Heart right ventricle (tissue), 16 donors: ENCODE measurements at places on chromosomes 1 and 21. TPM values are rescaled to one million over a fixed set of nuclear protein-coding genes. Genes with fewer than 3 reads are reported as not detected.

The GSTM5 gene
- 0.86 TPM for polyA plus RNA-seq

The PTGER3 gene
- polyA plus RNA-seq, result 1.0 TPM

The G0S2 gene
- 90.0 TPM for polyA plus RNA-seq

The TGFB2 gene
- 0.51 TPM for polyA plus RNA-seq

The C4BPB gene
- polyA plus RNA-seq, result not detected

The TMCC2 gene
- polyA plus RNA-seq, result 1.8 TPM

The RIPPLY3 gene
- not detected for polyA plus RNA-seq

The MYOG gene
- not detected for polyA plus RNA-seq

The CLCC1 gene
- 11.3 TPM for polyA plus RNA-seq

The LCE3E gene
- not detected for polyA plus RNA-seq

The MARK1 gene
- 6.9 TPM for polyA plus RNA-seq

The UTS2 gene
- polyA plus RNA-seq, result not detected

The TMEM52 gene
- polyA plus RNA-seq, result 11.5 TPM

The ABCD3 gene
- 22.2 TPM for polyA plus RNA-seq

The RNF186 gene
- not detected for polyA plus RNA-seq

The KRTAP11-1 gene
- polyA plus RNA-seq, result not detected

The AKT3 gene
- polyA plus RNA-seq, result 6.5 TPM

The FLG2 gene
- polyA plus RNA-seq, result not detected

The NT5C1A gene
- polyA plus RNA-seq, result 0.80 TPM

The HJV gene
- polyA plus RNA-seq, result 0.52 TPM

The LRRC53 gene
- polyA plus RNA-seq, result not detected

The LRRC40 gene
- polyA plus RNA-seq, result 10.5 TPM

The C8B gene
- not detected for polyA plus RNA-seq

The CEP104 gene
- polyA plus RNA-seq, result 7.8 TPM

The LCE1A gene
- not detected for polyA plus RNA-seq

The TMEM82 gene
- polyA plus RNA-seq, result not detected

The LHX8 gene
- not detected for polyA plus RNA-seq

The C1orf226 gene
- polyA plus RNA-seq, result 1.8 TPM

The YOD1 gene
- polyA plus RNA-seq, result 2.6 TPM

The TMEM63A gene
- 10.4 TPM for polyA plus RNA-seq

The OLIG2 gene
- not detected for polyA plus RNA-seq

The FGR gene
- polyA plus RNA-seq, result 4.8 TPM

The PLA2G4A gene
- polyA plus RNA-seq, result 1.8 TPM

The ACTN2 gene
- 599 TPM for polyA plus RNA-seq

The HHAT gene
- 1.2 TPM for polyA plus RNA-seq

The DDAH1 gene
- 11.0 TPM for polyA plus RNA-seq

The CHODL gene
- polyA plus RNA-seq, result 0.30 TPM

The ITLN2 gene
- 0.22 TPM for polyA plus RNA-seq

The NCF2 gene
- polyA plus RNA-seq, result 2.5 TPM

The NTMT2 gene
- polyA plus RNA-seq, result 1.1 TPM

The NIPAL3 gene
- 5.3 TPM for polyA plus RNA-seq

The PALMD gene
- 81.2 TPM for polyA plus RNA-seq

The NPHS2 gene
- not detected for polyA plus RNA-seq

The CR1L gene
- not detected for polyA plus RNA-seq
